GM04504 (cell line): ENCODE measurements at places on chromosomes 12 and 14.

DNA sequence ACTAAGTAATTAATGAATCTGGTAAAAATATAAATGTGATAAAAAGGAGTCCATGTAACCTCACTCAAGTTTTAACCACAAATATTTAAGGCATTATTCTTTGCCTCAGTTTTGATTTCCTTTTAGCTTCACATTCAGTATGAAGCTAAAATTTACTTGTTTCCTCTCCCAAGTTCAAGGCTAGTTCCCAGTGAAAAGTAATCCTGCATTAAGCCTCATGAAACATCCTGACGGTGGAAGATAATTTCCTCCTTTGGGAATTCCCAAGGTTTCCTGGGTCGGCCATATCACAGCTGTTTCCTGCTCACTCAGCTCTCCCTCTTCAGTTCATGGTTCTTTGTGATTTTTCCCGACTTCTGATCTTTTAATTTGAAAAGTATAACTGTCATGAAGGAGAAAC, 1256.8 kb upstream of the FLRT2 start:
- no peak for DNase-seq

- DNase-seq, result no peak
These were observed 905 bp downstream of the CISTR start for GRCh38 chr12:53750812-53751335.

- DNase-seq, result no peak
These were observed 171.0 kb upstream of the PRICKLE1 start for GRCh38 chr12:42760550-42760949.

- DNase-seq, result no peak
These were observed 352.1 kb downstream of the ATP23 start for GRCh38 chr12:58293308-58293982.

DNA sequence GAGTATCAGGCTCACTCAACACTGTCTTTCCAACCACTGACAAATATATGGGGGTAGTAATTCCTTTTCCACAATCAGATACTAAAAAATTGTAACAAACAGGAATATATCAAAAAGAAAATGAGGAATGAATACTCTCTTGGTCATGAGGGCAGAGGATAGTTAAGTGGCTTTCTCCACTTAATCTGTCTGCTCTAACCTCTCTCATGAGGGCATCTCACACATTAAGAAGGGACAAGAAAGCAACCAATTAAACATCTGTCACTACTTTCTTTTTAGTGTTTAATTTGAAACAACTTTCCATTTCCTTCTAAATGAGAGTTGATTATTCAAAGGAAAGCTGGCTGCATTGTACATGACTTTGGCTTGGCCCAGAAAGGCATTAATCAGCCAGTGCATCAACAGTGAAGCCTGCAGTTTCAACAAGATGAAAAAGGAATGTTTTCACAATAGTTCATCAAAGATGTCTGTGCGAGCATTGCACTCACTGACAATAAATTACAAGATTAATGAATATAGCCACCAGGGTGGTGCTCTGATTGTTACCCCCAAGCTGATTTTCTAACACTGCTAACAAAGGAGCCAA, 142.0 kb downstream of the SEC23A start:
- no peak for DNase-seq

DNA sequence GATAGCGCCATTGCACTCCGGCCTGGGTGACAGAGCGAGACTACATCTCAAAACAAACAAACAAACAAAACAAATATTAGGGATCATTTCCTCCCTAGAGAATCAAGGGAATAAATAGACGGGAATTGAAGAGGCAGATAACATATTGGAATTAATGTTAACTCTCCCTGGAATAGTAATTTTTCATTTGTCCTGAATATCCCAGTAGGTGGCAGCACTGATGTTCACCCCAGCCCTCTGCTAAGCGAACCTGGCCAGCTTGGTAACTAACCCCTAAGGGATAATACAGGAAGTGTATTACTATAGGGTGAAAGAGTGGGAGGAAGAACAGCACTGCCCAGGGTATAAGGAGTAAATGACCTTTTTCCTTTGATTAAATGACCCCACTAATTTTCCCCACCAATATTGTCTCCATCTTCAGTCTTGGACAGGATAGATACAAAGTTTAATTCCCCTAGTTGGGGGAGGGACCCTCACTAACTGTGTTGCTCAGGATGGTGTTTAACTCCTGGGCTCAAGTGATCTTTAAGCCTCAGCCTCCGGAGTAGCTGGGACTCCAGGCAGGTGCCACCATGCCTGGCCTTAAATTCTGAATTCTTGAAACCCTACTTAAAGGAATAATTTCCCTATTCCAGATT, 40.5 kb downstream of the SLC2A14 start:
- DNase-seq, result peak; percentile 35

- DNase-seq, result no peak
These were observed 4.5 kb downstream of the UBC start for GRCh38 chr12:124909831-124910560.

- DNase-seq, result peak; percentile 71
These were observed 31.4 kb downstream of the VWF start for GRCh38 chr12:6092784-6093722.

DNA sequence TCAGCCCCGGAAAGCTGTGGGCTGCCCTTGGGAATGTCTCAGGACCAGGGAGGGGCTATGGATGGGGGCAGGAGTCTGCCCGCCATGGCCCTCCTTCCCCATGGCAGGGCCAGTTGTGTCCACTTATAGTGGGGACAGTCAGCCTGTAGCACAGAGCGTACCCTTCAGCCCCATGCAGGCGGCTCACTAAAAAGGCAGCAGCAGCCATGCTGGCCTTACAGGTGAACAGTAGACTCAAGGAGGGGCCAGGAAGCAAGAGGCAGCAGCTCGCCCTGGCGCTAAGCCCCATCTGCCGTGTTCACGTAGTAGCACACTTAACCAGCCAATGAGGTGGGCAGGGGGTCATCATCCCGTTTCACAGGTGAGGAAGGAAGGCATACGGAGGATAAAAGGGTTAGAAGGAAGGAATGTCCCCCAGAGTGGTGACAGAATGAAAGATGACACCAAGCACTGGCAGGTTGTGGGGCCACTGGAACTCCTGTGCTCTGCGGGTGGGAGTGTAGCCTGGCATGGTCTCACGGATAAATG, 52.7 kb downstream of the FAM222A start:
- DNase-seq, result no peak
